ENCODE measurements at places on chromosomes 1 and 21.

- no peak for DNase-seq
These were observed 43.7 kb upstream of the NFASC start for GRCh38 chr1:204826970-204827369.

DNA sequence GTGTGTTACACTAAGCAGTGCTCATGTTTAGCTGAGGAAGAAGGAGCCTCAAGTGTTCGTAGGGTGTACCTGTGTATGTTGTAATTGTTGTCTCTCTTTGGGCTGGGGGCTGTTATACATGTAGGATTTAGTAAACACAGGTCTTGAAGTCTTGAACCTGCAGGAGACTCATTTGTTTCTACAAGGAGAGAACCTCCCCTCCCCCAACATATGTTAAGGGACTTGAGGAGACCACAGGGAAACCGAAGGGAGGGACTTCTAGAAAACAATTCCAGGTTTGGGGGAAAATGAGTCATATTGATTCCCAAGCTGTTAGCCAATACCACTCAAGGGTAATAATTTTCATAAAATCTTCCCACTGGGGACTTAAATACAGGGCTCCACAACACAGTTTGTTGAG is 25.0 kb upstream of the AGBL4 start:
- no peak for DNase-seq

DNA sequence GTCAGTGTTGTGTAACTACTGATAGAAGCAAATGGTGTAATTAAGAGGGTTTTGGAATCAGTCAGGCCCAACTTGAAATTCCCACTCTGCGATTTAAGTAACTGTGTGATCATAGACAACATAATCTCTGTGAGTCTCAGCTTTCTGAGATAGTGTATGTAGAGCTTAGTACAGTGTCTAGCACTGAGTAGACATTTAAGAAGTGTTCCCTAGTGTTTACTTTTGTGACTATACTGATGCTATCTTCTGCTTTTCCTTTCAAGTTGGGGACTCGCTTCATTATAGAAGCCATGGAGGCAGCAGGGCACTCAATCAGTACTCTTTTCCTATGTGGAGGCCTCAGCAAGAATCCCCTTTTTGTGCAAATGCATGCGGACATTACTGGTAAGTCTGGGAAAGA is 147.7 kb upstream of the HOOK1 start:
- DNase-seq, result no peak

DNA sequence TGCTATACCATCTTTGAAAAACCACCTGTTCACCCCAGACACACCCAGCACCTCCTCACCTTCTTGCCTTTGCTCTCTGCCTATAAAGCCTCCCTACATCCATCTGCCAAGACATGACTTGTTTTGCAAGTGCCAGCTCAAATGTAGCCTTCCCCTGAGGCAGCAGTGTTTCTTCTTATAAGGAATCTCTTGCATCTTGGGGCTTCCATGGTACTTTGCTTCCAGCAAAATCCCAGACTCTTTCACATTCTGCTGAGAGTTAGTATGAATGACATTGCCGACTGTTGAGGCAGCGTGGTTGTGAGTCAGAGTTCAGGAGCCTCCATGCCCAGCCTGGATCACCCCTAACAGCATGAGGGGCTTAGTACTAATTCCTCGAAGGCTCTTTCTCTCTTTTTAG is 217.4 kb upstream of the RUNX1 start:
- no peak for DNase-seq

DNA sequence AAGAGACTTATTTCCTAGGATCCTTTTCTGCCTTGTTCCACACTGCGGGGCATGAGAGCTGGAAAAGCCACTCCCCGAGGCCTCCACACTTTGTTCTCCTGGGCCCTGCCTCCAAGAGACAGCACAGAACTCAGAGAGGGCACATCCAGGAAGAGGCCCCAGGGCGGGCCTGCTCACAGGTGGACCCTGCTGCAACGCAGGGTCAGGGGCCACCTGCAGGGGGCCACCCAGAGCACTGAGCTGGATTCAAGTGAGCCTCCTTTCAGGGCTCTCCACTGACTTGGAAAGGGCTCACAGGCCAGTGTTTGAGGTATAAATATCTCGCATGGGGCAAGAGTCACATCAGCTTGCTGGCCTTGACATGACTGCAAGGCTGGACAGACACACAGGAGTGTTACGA is 4.8 kb downstream of the RGS16 start:
- no peak for DNase-seq

DNA sequence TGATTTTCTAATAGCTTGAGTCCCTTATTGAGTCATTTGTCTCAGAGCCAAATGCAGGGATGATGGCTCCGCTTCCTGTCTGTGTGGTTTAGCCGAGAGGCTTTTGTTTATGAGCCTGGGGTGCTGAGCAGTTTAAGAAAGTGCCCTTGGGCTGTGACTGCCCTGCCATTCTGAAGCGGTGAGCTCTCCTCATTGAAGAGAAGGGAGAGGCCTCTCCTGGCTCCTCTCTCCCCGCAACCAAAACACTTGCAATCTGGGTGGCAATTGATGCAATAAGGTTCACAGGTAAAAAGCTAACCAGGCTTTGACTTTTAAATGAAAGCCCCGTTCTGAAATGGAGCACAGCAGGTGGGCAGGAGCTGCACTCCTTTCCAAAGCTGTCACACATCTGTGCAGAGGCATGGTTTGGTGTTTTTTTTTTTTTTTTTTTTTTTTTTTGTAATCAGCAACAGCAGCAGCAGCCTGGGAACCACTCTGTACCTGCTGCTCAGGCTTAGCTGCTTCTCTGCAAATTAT is 403.7 kb downstream of the SIPA1L2 start:
- DNase-seq, result peak; percentile 22

DNA sequence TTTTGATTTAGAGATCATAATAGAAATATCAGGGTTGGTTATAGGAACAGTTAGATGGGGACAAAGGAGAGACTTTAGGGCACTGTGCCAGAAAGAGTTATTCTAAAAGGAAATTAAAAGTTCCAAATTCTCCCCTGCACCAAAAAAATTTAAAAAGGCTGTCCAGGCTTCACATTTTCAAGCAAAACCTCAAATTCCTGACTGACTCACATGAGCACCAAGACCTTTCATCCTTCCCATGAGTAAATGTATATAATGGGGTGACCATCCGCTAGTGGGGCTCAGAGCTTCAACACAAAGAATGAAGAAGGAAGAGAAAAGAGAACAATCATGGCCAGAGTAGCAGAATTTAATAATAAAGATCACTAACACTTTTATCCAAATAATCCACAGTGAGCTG is 131.6 kb upstream of the MROH9 start:
- DNase-seq, result no peak

GRCh38 chr1:109091839-109092193 is 1.3 kb downstream of the TMEM167B start:
- no peak for DNase-seq
